ENCODE measurements at places on chromosomes 3 and 15.

GRCh38 chr3:119981386-119981785 lies 112.9 kb downstream of the GSK3B start:
- no peak for DNase-seq

- no peak for DNase-seq
Observed at GRCh38 chr3:7695049-7695448, 806.6 kb upstream of the LMCD1 start.

DNA sequence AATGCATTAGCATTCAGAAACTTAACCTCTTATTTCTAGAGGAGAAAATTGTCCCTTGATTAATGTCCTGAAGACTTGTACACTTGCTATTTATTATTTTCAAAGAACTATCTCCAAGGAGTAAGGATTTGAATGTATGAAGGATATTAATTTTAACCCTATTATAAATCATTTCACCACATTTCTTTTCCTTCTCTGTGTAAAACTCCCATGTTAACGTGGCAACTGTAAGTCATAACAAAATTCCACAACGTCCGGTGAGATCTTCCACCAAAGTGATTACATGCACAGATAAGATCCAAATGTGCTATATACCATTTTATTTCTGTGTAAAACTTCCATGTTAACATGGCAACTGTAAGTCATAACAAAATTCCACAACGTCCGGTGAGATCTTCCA lies 229.1 kb upstream of the ARHGEF26 start:
- DNase-seq = no peak

DNA sequence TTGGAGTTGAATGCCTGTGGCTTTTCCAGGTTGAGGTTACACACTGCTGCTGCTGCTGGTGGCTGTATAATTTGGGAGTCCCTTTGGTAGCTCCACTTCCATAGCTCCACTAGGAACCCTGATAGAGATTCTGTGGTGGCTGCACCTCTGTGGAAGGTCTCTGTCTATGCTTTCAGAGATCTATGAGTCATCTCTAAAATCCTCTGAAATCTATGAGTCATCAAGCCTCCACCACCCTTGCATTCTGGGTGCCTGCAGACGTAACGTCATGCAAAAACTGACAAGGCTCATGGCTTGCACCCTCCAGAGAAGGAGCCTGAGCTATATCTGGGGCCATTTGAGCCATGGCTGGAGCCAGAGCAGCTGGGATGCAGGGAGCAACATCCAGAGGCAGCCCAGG lies 1037.0 kb upstream of the CFAP20DC start:
- DNase-seq = peak; percentile 60

GRCh38 chr3:196914866-196915265 lies 27.5 kb downstream of the NCBP2 start:
- DNase-seq = no peak

GRCh38 chr3:116863270-116863770 lies 153.7 kb downstream of the TUSC7 start:
- no peak for DNase-seq

DNA sequence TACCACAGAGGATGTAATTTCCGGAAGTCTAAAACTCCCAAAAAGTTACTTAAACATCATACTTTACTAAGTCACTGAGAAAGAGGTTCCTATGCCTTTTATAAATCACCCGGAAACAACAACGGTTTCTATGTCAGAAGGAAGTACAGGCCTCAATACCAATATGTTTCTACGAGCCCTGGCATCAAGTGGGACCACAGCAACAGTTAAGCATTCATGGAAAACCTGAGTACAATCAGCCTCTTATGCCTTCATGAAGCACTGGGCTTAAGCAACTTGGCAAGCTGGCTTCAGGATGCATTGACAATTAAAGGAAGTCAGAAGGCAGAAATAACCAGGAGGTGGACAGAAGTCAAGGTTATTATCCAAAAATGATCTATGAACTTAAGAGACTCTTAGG lies 19.1 kb upstream of the B3GNT5 start:
- no peak for DNase-seq

DNA sequence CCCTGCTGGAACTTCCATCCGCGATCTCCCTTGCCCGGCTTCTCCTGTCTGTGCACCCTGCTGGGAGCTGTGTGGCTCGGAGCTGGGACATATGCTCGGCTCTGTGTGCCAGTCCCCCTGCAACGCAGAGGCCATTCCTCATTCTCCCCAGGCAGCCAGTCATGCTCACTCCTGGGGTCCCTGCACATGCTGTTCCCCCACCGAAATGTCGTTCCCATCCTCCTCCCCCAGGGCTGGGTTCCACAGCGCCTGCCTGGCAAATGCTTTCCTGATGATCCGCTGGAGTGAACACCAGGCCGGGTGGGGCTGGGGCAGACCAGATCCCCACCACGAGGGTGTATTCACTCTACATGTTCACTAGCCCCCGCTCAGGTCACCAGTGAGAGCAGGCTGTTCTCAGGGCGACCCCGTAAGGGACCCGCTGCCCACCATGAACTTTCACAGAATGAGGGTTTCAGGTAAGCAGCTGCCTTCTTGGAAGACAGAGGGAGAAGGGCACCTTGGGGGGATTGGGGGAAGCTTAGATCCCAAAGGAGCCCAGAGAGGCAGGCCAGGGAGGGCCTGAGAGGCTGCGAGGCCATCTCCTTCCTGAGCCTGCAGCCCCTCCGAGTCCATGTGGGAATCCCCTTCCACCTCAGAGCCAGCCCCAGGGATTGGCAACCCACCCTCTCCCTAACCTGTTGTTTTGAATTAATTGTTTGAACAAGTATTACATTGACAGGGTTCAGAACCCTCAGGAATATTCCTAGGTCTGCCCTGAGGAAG lies 88.7 kb upstream of the IQSEC1 start:
- DNase-seq = no peak

DNA sequence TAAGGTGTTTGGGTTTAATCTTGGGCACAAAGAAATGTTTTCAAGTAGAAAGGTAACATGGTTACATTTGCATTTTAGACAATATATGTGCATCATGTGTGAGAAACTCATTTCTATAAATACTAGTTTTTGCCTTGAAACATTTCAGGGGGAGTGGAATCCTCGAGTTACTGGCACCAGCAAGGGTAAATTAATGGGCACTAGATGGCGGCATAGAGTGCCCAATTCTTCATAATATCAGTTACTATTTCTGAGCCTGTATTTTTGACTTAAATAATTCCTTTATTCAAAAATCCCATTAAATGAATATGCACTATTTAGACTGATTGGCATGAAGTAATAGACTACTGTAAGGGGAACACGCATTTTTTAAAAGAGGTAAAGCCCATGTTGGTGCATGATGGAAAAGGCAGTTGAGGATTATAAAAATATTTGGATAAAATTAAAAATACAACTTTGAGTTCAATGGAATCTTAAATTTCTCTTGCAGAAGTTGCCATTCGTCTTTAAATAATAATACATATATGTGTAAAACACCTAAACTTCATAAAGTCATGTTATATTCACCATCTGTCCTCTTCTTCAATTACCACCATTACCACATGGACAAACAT lies 106.3 kb downstream of the ZBTB20 start:
- DNase-seq = peak; percentile 57

DNA sequence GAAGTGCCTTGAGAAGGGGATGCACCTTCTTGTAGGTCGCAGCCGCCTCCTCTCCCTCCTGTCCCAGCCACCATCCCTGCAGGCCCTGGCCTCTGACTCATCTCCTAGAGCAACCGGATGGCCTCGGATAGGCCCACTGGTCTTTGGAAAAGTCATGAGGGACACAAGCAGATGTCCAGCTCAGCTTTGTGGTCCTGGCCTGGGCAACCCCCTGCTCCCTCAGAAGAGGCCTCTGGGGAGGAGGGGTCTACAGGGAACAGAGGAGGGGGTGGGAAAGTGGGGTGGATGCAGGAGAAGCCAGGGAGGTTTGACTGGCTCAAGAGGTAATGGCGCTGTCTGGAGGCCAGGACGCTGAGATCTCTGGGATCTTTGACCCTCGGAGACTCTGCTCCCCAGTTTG lies 259.2 kb upstream of the TLE3 start:
- no peak for DNase-seq

- peak; percentile 41 for DNase-seq
Observed at GRCh38 chr3:189340680-189341460, 169.1 kb downstream of the TPRG1 start.

DNA sequence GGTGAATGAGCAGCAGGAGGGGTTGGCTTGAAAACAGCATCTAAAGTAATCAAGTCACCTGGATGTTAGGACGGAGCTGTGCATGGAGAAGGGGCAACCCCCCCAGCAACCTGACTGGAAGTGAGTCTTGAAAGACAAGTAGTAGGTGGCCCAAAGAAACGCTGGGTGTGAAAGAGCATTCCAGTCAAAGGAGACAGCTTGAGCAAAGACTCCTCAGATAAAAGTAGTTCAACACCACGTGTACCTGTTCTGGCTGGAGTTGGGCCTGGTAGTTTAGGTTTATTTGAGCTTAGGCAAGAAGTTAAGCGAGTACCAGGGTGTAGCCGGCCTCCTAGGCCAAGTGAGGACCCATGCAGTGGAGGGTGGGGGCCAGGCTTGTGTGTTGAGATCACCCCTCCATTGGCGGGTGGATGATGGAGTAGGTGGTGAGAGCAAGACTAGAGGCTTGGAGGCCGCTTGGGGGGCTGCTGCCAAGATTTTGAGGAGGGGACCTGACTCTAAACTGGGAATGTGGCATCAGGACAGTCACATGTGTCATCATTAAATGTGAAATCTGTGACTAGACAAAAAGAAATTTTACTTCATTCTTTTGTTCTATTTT lies 61.3 kb downstream of the ABHD2 start:
- DNase-seq = no peak

DNA sequence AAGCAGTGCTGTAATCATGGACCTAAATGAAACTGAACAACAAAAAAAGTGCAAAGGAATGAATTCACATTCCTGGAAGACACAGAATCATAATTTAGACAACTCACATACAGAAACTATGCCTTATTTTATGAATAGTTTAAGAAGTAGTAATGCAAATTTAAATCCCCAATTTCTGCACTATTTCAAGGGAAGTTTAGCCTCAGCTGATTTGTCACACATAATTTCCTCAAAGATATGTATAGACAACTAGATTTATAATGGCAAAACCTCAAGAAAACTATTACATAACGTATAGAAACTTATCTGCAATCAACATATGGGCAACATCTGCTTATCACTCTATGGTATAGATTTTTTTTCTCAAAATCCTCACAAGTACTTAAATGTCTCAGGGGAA lies 7.8 kb upstream of the PTX3 start:
- no peak for DNase-seq

DNA sequence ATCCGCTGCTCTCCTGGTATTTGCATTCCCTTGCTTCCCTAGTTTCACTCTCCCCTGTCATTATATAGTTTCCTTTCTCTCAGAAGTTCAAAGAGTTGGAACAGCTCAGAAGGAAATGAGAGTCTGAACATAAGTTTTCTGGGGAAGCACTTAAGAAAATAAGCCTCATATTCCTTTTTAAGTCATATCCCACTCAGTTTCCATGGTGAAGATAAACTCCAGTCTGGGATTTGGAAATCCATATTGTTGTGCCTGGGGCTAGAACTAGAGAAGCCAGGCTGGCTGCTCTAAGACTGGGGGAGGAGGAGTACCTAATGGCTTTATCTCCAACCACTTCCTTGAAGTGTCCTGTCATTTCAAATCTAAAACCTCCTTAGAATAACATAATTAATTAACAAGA lies 134.2 kb upstream of the ALCAM start:
- no peak for DNase-seq

GRCh38 chr15:39411102-39411989 lies 169.5 kb upstream of the THBS1 start:
- DNase-seq = no peak

GRCh38 chr3:114111060-114111770 lies 54.7 kb downstream of the QTRT2 start:
- DNase-seq = no peak

- DNase-seq = no peak
Observed at GRCh38 chr3:30225021-30225420, 381.4 kb upstream of the TGFBR2 start.

- DNase-seq = peak; percentile 59
Observed at GRCh38 chr3:48655606-48656005, 7.1 kb downstream of the CELSR3 start.

- DNase-seq = no peak
Observed at GRCh38 chr3:57794501-57794900, 38.4 kb downstream of the SLMAP start.

GRCh38 chr3:171712171-171712938 lies 97.9 kb downstream of the PLD1 start:
- no peak for DNase-seq

DNA sequence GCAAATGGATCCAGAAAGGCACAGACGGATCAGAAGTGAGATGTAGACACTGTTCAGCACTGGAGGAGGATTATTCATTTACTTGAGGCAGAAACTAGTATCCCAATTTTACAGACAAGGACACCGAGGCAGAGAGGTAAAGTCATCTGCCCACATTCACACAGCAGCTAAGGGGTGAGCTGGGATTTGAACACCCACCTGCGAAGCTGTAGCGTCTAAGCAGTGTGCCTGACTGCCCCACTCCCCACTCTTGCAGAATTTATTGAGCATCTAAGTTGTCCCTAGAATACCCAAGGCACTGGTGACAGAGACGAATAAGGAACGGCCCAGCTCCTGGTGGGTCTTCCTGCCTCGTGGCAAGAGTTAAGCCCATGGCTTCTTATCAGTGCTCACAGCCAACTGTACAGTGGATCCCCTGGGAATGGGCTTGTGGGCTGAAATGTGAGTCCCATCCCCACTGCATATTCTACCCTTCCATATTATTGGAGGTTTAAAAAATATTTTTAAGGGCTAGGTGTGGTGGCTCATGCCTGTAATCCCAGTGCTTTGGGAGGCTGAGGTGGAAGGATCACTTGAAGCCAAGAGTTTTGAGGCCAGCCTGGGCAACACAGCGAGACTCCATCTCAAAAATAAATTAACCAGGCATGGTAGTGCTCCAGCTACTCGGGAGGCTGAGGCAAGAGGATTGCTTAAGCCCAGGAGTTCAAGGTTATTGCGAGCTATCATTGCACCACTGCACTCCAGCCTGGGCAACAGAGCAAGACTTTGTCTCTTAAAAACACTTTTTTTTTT lies 77.6 kb downstream of the IQSEC1 start:
- no peak for DNase-seq

DNA sequence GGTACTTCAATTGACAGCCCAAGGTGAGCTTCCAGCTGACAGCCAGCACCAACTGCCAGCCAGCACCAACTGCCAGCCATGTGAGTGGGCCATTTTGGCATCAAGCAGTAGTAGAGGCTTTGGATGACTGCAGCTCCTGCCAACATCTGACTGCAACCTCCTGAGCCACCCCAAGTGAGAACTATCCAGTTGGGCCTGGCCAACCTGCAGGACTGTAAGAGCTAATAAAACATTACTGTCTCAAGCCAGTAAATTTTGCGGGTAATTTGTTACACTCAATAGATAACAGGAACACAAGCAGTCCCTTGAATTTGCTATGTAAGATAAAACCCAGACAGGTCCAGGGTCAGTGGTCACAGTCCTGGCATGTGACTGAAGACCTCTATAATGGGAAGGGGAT lies 29.7 kb downstream of the EPHB1 start:
- no peak for DNase-seq

- DNase-seq = no peak
Observed at GRCh38 chr3:100702082-100702979, 7.0 kb upstream of the TFG start.

GRCh38 chr3:65729555-65729954 lies 309.2 kb downstream of the MAGI1 start:
- DNase-seq = no peak

All from CD4-positive, alpha-beta T cell treated with Interleukin-17A for 4 hours (primary cell).